SHP77 treated with DMSO at 0.1 percent for 48 hours (cell line): ENCODE measurements at places on chromosomes 11 and 22.

GRCh38 chr11:1340111-1340510 is 30.7 kb upstream of the TOLLIP start:
- DNase-seq: no peak

GRCh38 chr11:43688394-43688793 is 7.9 kb downstream of the HSD17B12 start:
- no peak for DNase-seq

- DNase-seq: no peak
These were observed at the start of gene RTN4R for GRCh38 chr22:20268279-20269012. TSS of gene RTN4R (minus strand) at chr22:20268318. CDS start at chr22:20268092, 226 bp downstream.

DNA sequence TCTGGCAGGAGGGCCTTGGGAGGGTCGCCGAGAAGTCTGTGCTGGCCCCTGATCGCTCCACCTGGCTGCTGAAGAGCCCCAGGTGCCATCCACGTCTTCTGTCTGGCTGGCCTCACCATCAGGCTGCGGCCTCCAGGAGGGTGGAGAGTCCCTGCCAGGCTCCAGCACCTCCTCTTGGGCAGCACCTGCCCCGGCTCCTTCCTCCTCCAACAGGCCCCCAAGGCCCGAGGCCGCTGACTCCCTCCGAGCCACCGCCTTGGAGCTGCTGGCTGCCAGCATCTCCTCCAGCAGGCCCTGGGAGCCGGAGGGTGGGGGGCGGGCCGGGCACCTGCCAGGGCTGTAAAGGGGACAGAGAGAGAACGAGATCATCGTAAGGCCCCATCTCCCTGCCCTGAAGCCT is 22.3 kb downstream of the TNKS1BP1 start:
- no peak for DNase-seq

- no peak for DNase-seq
These were observed 5.9 kb upstream of the GLB1L3 start for GRCh38 chr11:134270250-134270714.

DNA sequence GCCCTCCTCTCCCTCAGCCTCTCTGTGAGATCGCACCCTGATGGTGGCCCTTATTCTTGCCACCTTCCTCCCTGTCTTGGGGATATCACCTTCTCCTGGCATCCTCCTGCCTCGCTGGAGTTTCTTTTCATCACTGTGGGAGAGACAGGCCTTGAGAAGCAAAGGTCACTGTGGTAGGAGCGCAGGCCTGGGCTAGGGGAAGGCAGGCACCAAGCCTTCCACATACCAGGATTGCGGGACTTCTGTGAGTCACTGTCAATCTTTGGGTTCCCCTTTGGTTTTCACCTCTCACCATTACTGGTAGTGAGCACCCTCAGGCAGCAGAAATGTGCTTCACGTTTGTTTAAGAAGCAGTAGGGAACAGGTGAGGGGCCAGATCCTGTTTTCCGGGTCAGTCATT is 31.2 kb upstream of the B3GAT1 start:
- no peak for DNase-seq

DNA sequence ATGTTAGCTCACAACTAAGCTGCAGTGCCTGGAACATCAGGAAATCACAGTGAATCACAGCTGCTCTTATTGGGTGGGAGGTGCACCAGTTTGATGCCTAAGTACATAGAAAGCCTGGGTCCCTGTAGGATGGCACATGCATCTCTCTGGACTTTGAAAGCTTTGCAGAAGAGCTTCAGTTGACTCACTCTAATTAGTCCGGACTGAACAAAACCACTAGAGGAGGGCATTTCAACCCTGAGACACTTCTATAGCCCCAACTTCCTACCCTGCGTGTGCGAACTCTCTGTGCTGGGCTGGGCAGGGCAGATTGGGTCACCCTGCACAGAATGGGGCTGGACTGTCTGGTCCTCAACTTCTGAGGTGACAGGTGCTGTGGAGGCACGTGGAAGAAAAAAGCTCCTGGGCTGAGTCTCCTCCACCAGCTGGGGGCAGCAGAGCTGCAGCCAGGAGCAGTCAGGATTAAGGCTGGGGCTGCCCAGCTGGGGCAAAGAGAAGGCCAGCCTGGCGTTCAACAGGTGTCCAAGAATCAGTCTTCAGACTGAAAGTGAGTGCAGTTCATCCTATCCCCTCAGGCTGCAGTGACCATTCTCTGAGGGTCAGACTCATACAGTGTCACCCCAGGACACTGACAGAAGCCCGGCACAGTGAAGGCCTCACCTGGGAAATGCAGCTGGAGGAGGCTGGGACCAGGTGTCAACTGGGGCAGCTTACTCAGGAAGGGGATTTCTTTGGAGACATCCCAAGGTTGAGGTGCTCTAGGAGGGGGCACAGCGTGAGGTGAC is 22.1 kb downstream of the GGTLC2 start:
- no peak for DNase-seq

- DNase-seq: no peak
These were observed 35.3 kb downstream of the LDHAL6A start for GRCh38 chr11:18490736-18491485.

GRCh38 chr11:22165087-22165486 is 27.8 kb upstream of the ANO5 start:
- no peak for DNase-seq

DNA sequence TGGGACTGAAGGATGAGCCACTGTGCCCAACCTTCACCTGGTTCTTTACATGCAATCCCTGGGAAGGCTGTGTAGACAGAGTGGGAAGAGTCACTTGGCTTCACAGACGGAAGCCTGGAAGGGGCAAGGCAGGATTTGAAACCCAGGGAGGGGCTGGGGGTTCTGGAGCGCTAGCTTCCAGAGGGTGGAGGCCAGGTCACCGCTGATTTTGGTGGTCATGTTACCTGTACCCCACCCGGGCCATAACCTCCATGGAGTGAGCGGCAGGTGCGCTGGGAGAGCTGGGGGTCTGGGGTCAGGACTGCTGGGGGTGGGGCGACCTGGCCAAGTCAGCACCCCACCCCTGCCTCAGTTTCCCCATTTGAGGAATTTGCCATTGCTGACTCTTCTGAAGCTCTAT is 38.3 kb downstream of the PDGFB start:
- no peak for DNase-seq

DNA sequence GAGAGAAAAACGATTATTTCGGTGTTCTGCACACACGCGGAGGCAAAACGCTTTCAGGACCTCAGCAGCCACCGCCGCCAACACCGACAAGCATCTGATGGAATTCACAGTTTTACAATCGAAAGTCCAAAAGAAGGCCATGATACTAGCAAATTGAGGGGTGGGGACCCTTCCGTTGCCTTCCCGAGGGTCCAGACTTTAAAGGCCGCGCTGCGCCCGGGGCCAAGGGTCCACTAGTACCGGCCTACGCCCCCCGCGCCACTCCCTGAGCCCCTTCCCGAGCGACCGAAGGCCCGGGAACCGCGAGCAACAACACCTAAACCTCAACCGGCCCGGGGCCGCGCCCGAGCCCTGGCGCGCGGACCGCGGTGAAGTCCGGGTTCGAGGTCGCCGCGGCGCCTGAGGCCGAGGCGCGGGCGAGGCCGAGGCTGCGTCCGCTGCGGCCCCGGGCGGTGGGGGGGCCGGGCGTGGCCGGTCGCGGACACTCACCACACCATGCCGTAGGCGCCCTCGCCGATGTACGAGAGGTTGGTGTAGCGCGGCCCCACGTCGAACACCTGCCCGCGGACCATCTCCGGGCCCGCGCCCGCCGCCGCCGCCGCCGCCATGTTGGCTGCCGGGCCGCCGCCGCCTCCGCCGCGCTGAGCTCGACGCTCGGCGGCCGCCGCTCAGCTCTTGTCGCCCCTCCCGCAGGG is 465 bp downstream of the MAPK1 start:
- no peak for DNase-seq

DNA sequence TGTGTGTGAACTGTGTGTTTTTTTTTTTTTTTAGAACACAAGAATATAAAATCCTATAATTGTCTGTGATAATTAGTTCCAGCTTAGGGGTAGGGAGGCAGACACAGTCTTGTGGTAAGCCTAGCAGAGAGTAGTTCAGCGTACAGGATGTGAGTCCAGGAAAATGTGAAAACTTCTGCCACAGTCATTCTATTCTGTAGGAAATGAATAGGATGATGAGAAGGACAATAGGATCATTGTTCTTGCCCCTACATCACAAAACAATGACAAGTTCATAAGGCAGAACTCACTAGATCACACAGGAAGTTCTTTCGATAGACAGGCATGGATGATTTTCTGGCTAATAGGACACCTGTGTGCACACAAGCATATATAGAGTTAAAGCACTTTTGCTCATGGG is 132.2 kb downstream of the NAV2 start:
- DNase-seq: no peak

DNA sequence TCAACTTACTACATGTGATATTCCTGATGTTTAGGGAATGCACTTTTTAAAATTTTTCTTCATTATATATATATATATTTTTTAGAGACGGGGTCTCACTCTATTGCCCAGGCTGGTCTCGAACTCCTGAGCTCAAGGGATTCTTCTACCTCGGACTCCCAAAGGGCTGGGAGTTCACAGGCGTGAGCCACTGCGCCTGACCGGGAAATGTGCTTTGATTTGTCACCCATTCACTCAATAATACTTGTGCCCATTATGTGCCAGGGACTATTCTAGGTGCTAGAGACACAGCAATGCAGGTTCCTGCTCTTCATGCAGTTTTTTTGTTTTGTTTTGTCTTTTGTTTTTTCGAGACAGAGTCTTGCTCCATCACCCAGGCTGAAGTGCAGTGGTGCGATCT is 56.1 kb upstream of the INCENP start:
- DNase-seq: no peak

GRCh38 chr11:27806122-27806521 is 105.9 kb upstream of the BDNF start:
- DNase-seq: no peak

- no peak for DNase-seq
These were observed 6.5 kb downstream of the APOL2 start for GRCh38 chr22:36232715-36233401.

DNA sequence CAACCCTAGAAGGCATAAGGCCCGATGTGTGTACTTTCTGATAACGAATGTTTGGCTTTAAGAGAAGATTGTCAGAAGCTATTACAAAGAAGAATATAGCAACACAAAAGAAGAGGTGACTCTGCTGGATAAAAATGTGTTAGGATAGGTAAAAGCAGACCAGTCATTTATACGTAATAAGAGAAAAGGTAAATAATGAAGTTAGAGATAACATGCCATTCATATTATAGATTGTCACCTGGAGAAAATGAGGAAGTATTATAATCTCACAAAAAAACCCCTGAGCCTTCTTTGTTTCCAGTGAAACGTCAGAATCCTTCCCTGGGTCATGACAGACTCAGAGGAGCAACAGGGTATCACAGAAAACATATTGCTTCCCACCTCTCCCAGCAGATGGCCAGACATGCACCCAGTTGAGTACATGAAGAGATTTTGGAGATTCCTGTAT is 36.1 kb downstream of the PPFIA1 start:
- no peak for DNase-seq

DNA sequence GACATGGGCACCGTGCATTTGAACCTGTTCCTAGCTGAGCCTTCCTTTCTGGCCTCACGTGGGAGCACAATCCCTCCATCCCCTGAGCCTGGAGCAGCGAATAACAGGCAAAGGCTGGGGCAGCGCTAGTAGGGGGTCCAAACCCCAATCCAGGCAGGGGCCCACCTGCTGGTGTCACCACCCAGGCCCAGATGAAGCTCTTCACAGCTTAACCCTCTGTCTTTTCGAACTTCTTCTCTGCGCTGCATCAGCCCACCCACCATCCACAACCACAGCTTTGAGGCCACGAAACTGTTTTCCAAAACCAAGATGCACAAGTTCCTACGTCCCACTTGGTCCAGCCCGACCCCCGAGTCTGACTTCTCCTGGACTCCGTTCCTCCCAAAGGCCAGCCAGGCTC is 11.5 kb downstream of the KCNC1 start:
- no peak for DNase-seq

GRCh38 chr11:115653926-115654325 is 149.7 kb upstream of the CADM1 start:
- DNase-seq: no peak

- no peak for DNase-seq
These were observed 550.3 kb downstream of the CNTN5 start for GRCh38 chr11:99571094-99571493.

DNA sequence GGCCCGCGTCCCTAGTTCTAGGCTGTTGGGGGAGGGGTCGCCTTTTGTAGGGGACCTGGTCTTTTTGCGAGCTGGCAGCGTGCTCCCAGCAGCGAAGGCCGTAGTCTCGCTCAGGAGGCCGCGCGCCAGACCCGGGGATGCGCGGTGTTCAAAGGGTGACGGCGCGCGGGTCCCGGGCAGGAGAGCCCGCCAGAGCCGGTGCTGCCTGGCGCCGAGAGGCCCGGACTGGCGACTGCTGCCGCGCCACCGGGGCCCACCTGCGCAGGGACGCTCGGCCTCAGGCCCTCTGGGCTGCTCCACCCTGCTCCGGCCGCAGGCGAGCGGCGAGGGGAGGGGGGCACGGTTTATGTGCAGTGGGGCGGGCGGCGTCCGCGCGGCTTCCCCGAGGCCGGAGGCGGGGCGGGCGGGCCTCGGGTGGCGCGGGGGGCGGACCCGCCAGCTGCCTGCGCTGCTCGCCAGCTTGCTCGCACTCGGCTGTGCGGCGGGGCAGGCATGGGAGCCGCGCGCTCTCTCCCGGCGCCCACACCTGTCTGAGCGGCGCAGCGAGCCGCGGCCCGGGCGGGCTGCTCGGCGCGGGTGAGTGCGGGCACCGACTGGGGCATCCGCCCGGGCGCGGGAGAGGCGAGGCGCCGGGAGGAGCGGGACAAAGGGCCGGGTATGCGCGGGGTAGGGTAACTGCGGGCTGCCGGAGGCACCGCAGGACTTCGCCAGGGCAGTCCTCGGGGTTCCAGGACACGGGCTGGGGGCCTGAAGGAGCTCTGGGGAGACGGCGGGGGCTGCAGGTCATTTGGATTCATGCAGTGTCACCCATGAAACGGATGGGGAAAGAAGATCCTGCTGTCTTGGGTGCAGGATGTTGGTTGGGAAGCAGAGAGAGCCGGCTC is at the start of gene PRSS23:
PRSS23 (plus strand) TSS at position 467 of the 884 bp plus-strand sequence. CDS start 7,102 bp downstream, outside the sequence.
- no peak for DNase-seq
